ENCODE measurements at places on chromosomes 6 and 20.

GRCh38 chr6:75268121-75268987 is 16.2 kb downstream of the TMEM30A start:
- DNase-seq: no peak

DNA sequence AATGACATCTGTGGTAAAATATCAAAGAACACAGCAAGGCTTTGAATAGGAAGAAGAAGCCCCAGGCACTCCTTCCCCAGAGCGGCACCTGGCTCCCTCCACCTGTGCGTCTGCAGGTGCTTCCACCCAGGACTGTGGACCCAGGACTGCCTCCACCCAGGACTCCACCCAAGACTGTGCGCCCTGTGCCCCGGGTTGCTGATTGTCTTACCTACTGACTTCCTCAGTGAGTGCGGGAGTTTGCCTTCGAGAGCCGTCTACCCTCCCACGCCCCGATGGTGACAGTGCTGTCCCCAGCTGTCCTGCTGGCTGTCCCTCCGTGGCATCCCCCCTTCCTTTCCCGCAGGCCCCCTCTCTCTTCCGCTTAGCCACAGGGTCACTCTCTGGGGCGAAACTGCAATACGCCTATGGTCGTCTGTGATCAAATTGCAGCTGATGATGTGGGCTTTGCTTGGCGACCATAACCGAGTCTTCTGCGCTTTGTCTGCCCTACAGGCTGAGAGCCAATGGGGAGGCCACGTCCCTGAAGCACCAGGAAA is 52.1 kb downstream of the IRF4 start:
- no peak for DNase-seq

GRCh38 chr20:7926767-7927166 is 13.5 kb downstream of the HAO1 start:
- DNase-seq: no peak

DNA sequence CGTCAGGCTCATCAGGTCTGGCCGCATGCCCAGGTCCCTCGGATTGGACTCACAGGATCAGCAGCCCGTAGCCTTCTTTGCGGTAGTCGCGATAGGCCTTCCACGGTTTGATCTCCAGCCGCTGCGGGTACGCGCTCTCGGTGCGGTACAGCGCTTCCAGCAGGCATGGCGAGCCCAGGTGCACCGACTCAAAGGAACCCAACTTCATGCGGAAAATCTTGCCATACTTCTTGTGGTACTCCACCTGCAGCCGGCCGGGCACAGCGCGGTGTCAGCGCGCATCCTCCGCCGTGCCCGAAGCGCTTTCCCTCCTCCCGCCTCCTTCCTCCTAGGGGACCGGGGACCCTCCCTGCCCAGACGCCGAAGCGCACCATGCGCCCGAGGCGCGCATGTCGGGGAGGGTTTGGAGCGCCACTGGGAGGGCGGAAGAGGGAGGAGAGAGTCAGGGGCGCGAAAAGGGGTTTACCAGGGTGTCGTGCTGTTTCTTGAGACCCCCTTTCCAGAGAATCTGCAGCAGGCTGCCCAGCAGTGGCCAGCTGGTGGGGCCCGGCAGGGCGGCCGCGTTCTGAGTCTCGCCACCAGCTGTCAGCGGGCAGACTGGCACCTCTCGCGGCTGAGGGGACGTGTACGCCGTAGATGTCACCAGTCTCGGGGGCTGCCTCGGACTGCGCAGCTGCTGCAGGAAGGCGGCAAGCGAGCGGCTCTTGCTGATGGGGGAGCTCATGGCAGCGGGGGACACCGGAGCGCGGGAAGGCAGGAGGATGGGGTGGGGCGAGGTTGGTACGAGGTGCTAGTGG is 732 bp downstream of the CYP24A1 start:
- DNase-seq: no peak

DNA sequence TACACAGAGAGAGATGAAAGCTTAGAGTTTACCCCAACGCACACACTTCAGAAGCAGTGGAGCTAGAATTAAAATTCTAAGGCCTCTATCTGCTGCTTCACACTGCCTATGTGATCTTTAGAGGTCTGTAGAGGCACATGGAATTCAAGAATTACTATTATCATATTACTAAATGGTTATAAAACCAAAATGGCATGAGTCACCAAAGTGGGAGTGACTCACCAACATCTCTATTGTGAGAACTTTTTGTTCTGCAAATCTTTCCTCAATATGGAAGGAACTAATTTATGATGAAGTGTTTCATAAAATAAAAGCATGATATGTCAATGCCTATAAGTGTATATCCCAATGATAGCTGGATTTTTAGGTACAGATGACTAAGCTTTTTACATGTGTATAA is 28.5 kb upstream of the TMEM244 start:
- peak; percentile 80 for DNase-seq

GRCh38 chr6:111725446-111726112 is 119.9 kb upstream of the TRAF3IP2 start:
- DNase-seq: no peak

DNA sequence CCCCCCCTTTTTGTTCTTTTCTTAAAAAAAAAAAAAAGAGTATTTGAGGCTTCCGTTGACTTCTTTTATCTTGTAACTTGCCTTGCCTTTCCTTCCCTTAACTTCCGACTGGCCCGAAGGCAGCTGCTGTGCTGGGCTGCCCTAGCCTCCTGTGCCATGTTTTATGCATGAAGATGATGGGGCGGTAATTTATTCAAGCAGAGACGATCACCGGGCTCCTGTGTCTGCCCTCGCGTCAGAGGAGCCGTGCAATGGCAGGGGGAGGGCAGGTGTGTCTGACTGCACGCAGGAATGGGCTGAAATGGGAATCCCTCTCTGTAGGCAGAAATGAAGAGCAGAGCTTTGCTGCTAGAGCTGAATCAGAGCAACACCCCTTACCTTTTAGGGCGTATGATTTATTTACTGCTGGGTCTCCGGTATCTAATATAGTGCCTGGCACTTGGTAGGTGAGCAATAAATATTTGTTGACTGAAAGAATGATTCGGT is 106.3 kb upstream of the RIPOR2 start:
- no peak for DNase-seq

GRCh38 chr6:123529843-123530242 is 106.9 kb downstream of the TRDN start:
- peak; percentile 51 for DNase-seq

GRCh38 chr6:40901322-40902055 is 137.5 kb downstream of the UNC5CL start:
- DNase-seq: no peak

DNA sequence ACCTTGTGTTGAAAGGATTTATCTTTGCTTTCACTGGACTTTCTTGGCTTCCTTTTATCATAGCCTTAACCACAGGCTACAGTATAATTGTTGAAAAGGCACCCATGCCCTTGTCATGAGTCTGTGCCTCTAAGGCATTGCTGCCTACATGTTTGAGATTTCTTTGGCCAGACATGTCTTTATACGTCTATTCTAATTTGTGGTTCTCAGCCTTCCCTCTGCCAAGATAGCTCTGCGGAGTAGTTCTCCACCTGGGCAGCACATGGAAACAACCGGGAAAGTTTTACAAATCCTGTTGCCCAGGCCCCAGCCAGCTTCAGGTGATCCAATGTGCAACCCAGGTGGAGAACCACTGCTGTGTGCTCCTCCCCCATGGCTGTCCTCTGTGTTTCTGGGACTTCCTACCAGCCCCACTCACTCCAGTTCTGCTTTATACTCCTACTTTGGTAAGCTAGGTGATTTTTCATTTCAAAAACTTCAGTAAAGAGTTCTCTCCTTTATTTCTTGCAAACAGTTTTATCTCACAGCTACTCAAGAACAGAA is 159.6 kb upstream of the MYLIP start:
- DNase-seq: peak; percentile 89

DNA sequence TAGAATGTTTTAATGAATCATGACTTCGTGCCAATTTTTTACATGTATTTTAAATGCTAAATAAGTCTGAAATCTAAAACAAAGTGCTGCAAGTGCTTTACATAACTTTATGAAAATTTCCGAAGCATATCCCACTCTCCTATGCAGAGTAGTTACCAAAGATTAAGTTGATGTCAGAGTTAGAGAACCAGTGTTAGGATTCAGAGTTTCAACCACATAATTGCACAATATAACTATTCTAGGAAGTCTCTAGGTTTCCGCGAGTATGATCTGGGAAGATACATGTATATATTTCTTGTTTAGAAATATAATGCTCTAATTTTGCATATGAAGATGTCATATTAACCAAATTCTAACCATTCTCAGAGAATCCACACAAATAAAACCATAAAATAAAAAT is 74.8 kb downstream of the ASCC3 start:
- no peak for DNase-seq

DNA sequence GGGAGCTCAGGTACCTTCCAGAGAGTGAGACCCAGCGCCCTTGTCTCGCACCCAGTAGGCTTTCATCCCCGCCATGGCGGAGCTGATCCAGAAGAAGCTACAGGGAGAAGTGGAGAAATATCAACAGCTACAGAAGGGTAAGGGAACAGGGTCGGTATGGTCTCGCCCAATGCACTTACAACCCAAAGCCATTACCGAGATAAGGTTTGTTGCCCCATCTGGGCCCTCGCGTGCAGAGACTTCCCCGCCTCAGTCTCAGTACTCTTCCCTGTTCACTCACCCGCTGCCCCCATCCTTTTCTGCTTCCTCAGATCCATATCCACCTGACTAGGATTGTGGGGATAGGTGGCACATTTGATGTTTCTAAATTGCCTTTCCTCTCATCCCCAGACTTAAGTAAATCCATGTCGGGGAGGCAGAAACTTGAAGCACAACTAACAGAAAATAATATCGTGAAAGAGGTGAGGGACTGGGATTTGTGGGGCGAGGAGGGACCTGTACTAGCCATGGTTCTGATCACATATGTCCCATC is 449 bp downstream of the PFDN6 start:
- DNase-seq: no peak

GRCh38 chr6:138572167-138572875 is 73.0 kb upstream of the NHSL1 start:
- no peak for DNase-seq

DNA sequence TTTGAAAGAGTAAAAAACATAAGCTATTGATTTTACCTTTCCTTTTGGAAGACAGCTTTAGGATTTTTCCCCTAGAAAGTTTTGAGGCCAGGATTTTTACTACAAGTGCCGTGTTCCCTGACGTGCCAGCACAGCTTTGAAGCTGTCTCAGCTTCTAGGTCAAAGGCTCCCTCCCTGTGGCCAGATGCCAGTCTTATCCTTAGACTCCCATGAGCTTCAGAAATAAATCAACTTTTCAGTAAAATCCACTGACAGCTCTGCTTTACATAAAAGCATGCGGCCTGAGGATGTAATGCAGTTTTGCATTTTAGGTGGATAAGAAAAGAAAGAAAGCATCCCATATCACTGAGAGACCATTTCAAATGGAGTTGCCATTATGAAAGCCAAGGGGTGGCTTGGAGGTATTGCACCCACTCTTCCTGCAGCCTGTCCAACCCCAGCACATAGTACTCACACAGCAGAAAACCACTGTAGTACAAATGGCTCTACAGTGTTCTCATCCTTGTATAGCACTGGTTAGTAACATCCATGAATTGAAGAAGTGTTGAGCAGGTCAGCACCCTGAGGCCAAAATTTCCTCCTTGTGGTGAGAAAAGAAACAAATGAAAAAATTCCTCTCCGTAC is 15.2 kb upstream of the ATXN1 start:
- no peak for DNase-seq

- no peak for DNase-seq
Observed at GRCh38 chr6:169702840-169703246, 917 bp downstream of the C6orf120 start.

DNA sequence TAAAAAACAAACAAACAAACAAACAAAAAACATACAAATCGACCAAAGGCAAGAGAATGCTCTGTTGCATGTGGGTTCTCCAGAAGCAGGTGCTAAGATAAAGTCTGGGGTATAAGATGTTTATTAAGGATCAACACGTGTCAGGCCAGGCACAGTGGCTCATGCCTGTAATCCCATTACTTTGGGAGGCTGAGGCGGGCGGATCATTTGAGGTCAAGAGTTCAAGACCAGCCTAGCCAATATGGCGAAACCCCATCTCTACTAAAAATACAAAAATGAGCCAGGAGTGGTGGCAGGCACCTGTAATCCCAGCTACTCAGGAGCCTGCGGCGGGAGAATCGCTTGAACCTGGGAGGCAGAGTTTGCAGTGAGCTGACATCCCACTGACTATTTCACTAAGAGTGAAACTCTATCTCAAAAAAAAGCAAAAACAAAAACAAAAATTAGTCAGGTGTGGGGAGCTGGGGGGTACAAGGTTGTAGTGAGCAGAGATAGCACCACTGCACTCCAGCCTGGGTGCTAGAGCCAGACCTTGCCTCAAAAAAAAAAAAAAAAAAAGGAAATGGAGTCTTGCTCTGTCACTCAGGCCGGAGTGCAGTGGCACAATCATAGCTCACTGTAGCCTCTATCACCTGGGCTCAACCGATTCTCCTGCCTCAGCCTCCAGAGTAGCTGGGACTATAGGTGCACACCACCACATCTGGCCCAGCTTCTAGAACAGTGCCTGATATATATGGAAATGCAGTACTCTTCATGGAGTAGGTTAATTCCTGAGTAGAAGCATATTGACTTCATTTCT is 86.8 kb upstream of the JARID2 start:
- no peak for DNase-seq

- peak; percentile 74 for DNase-seq
Observed at GRCh38 chr6:101803136-101803535, 409.6 kb downstream of the GRIK2 start.

DNA sequence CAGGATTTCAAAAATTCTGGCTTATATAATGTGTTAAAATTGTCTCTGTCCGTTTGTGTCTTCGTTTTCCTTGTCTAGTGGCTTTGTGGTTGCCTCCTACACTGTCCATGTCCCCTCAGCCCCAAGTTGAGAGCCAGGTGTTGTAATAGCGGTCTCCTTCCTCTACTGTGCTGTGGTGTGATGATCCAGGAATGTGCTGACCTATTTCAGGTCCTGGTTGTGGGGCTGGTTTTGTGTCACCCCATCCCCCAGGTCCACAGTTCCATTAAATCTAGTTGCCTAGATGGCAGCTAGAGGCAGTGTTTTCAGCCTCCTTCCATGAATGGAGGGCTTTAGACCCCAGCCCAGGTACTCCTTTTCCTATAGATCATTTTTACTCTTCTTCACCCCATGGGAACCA is 128.7 kb downstream of the DNAH8 start:
- DNase-seq: no peak

GRCh38 chr6:157148391-157149323 is 174.7 kb downstream of the TMEM242 start:
- peak; percentile 93 for DNase-seq

- DNase-seq: no peak
Observed at GRCh38 chr6:153167907-153168306, 36.8 kb upstream of the RGS17 start.

DNA sequence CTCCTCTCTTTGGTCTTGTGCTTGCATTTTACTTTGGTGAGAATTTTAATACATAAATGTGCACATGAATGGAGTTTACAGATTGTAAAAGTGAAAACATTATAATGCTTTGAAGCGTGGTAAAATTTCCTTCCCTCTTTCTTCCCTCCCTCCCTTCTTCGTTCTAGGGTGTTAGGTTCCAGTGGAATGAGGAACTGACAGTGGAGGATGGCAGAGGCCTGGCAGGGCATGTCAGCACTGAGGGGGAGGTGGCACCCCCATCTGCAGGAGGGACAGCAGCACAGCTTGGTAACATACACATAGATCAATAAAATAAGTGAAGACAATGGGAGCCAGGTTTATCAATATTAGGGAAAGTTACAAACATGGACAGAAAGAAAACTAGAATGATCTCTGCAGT is 47.5 kb downstream of the RNASET2 start:
- DNase-seq: no peak
